ENCODE measurements at places on chromosomes 5 and 9.

- DNase-seq, result peak; percentile 31
These were observed 43.4 kb upstream of the CDKN2B start for GRCh38 chr9:22052376-22052945.

GRCh38 chr9:88390371-88390990 is 2.2 kb downstream of the SPIN1 start:
- no peak for DNase-seq

GRCh38 chr9:121201045-121201737 is 478 bp downstream of the RAB14 start:
- peak; percentile 22 for DNase-seq

- DNase-seq, result no peak
These were observed 106.4 kb downstream of the PSD2 start for GRCh38 chr5:139901986-139902385.

DNA sequence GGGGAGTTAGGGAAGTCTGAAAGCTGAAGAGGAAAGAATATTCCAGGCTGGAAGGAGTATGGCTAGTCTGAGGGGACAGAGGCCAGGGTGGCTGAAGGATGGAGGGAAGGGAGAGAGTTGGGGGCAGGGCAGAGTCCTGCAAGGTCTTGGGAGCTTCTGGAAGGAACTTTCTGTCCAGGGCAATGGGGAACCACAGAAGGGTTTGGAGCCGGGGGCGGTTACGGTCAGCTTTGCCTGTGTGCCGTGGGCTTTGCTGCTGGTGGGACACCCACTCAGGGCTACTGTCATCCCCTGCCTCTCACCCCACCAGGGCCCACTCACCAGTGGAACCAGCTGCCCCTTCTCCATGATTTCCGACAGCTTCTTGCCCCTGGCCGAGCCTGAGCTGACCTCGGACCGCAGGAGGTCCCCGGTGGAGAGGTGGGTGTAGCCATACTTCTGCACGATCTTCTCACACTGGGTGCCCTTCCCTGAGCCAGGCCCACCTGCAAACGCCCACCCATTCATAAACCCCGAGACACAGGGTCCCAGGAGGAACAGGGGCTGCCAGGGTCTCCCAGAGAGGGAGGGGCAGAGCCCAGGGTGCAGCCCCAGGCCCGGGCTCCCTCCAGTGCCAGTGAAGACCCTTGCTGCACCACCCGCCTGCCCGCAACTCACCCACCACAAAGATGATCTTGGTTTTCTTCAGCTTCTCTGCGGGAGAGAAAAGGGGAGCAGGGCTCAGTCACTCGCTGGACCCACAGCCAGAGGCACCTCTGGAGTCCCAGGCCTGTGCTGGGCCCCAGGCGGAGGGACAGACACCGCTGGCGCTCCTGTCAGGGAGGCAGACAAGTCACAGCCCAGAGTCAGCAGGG is 4.9 kb downstream of the AK1 start:
- no peak for DNase-seq

DNA sequence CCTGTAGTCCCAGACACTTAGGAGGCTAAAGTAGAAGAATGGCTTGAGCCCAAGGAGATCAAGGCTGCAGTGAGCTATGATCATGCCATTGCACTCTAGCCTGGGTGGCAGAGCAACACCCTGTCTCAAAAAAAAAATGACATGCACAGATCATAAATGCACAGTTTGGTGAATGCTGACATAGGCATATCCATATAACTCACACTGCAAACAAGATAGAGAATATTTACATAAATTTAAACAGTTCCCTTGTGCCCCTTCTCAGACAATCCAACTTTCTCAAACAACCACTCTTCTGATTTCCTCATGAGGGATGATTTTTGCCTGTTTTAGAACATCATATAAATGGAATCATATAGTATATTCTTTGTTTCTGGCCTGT is 88.7 kb upstream of the CAST start:
- no peak for DNase-seq

GRCh38 chr5:143966280-143966679 is 154.3 kb downstream of the HMHB1 start:
- no peak for DNase-seq

- no peak for DNase-seq
These were observed 93.7 kb downstream of the PDE4D start for GRCh38 chr5:59799668-59800346.

- DNase-seq, result no peak
These were observed 97.1 kb downstream of the GOLPH3 start for GRCh38 chr5:32076699-32077695.

DNA sequence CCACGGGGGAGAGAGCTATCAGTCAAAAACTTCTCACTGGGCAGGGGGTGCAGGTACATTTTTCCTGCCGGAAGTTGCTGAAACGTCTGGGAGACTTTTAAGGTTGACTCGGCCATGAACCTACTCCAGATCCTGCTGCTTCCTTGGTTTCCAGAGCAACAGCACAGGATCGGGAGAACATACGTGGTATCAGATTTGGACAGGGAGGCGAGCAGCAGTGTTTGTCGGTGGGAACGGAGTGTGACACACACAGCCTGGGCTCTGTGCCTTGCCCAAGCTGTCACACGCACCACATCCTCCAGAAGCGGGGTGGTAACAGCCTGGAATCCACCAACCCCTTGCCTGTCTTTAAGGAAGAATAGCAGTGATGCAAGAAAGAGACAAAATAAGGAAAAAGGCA is 276.5 kb downstream of the SLIT3 start:
- DNase-seq, result no peak

GRCh38 chr9:129273941-129274684 is 96.1 kb upstream of the IER5L start:
- no peak for DNase-seq

DNA sequence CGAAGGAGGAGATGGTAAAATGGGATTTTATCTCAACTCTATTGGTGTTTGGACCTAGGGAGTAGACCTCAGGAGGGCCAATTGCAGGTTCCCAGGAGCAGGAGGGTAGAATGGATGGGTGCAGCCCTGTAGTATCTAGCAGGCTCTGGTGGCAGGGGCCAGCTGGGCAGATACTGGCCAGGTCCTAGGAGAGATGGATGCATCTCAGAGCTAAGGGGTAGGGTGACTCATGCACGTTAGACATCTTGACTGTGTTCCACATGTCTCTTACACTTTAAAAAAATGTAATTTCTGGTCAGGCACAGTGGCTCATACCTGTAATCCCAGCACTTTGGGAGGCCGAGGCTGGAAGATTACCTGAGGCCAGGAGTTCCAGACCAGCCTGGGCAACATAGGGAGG is 22.4 kb downstream of the PSD2 start:
- DNase-seq, result no peak

- DNase-seq, result no peak
These were observed 71.3 kb downstream of the LMNB1 start for GRCh38 chr5:126848253-126848652.

DNA sequence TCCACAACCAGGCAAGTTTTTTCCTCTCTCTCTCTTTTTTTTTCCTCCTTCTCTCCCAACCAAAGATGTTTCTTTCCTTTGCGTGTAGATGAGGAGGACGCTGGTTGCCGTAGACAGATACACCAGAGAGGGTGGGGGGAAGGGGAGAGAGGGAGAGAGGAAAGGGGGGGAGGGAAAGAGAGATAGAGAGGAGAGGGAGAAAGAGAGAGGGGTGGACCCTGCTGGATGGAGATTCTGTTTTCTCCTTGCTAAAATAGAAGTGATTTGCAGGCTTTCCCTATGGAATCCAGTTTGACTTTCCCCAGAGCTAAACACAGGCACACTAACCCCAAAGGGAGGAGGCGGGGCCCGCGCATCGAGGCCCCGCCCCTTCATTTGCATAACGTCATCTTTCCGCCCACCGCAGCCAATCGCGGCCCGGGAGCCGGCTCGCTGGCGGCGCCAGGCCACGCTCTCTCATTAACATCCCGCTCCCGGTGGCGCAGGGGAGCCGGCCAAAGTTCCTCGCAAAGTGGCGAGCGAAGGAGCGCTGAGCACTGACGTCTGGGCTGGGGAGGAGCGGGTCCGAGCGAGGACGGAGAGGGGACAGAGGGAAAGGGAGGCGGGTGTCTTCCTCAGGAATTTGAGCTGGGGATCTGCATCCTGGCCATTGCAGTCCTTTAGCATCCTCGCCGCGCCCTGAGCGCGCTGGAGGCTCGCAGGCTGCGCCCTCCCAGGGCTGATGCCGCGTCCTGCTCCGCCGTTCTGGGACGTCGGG is 487 bp upstream of the EBF1 start:
- peak; percentile 77 for DNase-seq

DNA sequence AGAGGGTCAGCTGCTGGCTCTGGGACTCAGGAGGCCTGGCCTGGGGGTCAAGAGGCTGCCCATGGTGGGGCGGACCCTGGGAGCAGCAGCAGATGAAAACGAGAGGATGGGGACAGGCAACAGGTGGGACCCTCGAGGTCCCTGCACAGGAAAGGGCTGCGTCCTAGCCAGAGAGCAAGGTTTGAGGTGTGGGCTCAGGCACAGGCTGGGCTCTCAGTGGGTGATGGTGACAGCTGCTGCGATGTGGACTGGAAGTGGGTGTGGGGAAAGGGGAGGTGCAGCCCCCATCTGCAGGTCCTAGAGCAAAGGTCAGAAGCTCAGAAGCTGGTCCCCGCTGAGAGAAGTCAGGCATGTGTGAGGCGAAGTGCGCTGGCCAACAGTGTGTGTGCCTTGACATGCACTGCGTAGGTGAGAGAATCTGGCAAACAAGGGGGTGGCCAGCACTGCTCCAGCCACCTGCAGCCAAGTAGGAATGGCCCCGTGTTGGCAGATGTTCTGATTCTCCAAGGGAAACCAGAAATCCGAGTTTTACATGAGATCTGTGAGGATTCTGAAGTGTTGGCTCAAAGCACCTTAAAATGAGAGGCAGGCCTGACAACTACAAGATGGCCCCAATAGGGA is 85.7 kb downstream of the COL23A1 start:
- no peak for DNase-seq

DNA sequence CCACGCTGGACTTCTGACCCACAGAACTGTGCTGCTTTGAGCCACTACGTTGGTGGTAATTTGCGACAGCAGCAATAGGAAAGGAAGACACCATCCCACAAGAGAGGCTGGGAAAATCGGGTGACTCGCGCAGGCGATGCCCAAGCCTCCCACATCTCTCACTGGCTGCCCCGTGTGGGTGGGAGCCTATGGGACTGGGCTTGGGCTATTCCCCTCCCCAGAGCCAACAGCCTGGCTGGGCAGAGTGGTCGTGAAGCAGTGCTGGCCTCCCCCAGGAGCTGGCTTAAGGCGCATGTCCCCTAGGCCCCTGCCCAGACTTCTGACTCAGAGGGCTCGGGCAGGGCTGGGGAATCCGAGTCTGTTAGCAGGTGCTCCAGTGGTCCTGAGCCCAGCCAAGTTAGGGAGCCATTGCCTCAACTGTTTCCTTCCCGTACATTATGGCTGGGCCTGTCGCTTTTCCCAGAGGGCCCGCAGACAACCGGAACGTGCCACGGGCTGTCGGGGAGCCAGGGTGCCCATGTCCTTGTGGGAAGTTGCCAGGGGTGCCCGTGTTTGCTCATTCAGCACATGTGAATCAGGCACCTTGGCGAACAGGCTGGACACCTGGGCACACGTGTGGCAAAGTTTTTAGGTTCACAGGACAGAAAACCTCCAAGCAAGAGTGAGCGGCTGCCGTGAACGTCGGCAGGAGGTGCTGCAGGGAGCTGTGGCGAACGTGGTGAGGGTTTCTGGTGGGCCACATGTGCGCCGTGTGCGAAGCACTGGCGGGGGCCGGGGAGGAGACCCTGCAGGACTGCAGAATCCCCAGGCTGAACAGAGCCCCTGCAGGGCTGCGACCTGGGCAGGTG is 7.0 kb upstream of the RASGEF1C start:
- no peak for DNase-seq

DNA sequence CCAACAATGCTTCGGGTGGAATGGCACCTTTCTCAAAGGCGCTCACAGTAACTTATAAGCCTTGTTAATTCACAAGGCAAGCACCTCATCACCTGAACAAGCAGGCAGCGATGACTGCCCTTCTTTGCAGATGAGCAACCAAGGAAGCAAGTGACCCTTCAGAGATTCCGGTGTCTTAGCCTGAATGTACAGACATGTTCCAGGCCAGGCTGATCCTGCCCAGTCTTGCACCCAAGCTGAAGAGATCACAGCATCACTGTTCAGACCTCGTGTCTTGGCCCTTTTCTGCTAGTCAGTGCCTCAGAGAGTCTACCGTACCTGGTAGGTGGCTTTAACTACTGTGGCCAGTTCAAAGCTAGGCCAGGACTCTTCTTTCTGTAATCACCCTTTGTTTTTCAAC is 94.7 kb upstream of the ERCC6L2 start:
- DNase-seq, result no peak

- DNase-seq, result no peak
These were observed 98.6 kb downstream of the SPOCK1 start for GRCh38 chr5:137400571-137400970.

DNA sequence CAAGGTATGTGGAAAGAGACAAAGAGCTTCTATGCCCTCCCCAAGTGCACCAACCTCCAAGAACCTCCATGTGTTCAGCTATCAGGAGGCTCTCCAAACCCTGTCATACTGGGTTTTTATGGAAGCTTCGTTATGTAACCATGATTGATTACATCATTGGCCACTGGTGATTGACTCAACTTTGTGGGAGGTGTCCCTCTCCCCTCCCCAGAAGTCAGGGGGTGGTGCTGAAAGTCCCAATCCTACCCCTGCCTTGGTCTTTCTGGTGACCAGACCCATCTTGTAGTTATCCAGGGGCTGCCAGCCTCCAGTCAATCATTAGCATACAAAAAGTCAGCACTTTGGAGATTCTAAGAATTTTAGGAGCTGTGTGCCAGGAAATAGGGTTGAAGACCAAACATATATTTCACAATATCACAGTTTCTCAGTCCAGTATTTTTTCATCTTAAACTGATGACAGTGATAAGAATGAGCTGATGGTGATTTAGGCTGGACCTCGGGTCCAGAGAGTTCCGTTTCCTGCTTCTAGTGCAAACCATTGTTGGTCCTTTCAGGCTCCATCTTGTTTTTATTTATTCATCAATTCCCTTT is 27.3 kb upstream of the FANCC start:
- DNase-seq, result no peak

GRCh38 chr5:176535101-176535663 is 2.0 kb downstream of the RNF44 start:
- DNase-seq, result peak; percentile 40

- DNase-seq, result no peak
These were observed 233.1 kb upstream of the ANKRD55 start for GRCh38 chr5:56466136-56466816.

DNA sequence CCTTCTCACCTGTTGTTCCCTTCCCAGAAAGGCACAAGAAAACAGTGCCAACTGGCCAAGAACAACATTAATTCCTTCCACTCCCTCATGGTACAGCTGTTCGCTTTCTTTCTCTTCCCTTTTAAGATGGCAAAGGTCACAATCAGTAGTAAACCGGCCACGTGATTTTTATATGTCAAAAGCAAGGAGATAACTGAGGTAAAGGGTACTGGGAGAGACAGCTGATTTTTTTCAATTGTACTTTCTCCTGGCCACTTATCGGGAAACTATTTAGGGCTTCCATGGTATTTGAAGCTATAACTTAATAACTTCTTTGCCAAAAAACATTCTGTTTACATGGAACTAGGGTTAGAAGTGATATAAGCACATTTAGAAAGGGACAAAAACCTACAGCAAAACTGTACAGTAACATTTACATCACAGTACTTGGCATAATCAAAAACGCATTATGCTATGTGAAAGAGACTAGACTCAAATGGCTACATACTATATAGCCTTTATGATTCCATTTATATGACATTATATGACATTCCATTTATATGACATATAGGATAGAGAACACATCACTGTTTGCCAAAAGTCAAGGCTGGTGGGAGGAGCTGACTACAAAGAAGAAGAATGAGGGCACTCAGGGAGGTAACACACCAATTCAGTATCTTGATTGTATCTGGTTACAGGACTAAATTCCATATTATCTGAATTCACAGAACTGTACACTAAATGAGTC is 24.8 kb downstream of the PLPP1 start:
- no peak for DNase-seq

GRCh38 chr9:133526721-133527321 is 2.1 kb upstream of the MYMK start:
- DNase-seq, result no peak

- DNase-seq, result no peak
These were observed 1637.8 kb upstream of the C9orf72 start for GRCh38 chr9:29211003-29211579.
